ENCODE measurements at places on chromosomes 11 and 22.

DNA sequence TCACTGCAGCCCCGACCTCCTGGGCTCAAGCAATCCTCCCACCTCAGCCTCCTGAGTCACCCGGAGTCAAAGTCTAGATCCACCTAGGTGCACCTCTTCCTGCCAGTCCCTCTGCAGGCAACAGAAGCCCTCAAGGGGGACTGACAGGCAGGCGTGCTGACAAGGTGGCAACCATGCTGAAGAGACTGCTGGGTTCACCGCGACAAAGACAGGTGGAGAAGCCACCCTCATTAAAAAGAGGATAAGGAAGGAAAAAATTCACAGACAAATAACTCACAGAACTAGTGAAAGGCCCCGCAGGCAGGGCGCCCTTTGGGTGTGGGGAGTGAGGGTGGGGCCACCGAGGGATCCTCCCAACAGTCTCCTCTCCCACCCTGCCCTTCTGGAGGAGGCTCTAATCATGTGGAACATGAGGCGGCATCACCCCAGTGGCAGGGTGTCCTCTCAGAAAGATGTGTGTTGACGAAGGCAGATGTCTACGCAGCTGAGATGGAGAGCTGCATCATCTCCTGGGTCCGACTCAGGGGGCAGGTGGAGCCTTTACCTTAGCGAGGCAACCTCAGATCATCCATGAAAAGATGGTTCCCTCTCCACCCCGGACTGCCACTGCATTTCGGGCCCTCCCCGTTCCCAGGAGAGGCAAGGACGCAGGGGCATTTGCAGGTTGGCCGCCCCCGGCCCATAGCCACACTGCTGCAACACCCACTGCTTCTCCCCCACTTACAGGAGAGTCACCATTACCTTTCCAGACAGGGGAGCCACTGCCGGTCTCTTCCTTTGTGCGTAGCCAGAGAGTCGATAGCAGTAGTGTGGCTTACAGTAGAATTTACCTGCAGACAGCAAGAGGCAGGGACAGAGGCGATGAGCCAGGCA is 91.2 kb upstream of the BID start:
- no peak for DNase-seq

- no peak for DNase-seq
These were observed 1.8 kb downstream of the OR10AG1 start for GRCh38 chr11:55967914-55968313.

DNA sequence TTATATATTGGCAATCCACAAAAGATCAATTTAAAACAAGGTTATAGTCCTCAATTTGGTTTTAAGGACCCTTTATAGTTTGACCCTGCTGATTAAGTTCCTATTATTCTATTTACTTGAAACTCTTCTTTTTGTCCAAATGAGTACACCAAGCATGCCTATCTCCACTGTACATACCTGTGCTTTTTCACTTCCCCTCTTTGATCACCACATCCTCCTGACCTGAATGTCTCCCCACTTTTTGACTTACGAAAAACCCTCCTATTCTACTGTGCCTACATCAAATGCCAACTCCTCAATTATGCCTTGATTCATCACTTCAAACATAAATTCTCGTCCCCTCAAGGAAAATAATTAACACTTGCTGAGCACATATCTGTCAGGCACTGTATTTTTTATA is 113.5 kb downstream of the SOX6 start:
- no peak for DNase-seq

- DNase-seq = no peak
These were observed 43.6 kb upstream of the LINC01488 start for GRCh38 chr11:69437876-69438205.

- no peak for DNase-seq
These were observed 16.3 kb upstream of the KLHL35 start for GRCh38 chr11:75449271-75449670.

Data from AG09319 (cell line).